ENCODE measurements at places on chromosomes 4 and X. TPM values are rescaled to one million over a fixed set of nuclear protein-coding genes. Genes with fewer than 3 reads are reported as not detected.
A peak's percentile ranks its signal among the peaks of the same experiment; 100 is the strongest.

Gene PRICKLE3
- 22.3 TPM for polyA plus RNA-seq

GRCh38 chr4:3256230-3257102 is 7.5 kb downstream of the MSANTD1 start:
- DNase-seq, result no peak

GRCh38 chr4:59612235-59612634 is 1587.9 kb upstream of the ADGRL3 start:
- peak; percentile 30 for DNase-seq

DNA sequence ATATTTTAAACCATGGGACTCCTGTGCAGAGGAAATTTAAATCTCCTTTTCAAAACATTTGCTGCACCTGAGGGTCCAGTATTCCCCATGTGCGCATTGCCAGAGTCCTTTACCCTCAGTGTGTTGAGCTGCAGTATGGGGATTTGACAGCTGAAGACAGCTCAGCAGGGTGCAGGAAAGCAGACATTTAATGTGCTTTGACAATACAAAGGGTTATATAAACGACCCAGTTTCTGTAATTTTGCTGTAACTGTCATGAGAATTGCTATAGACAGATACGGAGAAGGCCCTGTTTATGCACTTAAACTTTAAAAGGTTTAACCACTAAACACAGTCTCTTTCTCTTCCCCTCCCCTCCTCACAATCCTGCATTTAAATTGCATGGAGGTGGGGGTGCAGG is 393.4 kb downstream of the MID1IP1 start:
- no peak for DNase-seq

DNA sequence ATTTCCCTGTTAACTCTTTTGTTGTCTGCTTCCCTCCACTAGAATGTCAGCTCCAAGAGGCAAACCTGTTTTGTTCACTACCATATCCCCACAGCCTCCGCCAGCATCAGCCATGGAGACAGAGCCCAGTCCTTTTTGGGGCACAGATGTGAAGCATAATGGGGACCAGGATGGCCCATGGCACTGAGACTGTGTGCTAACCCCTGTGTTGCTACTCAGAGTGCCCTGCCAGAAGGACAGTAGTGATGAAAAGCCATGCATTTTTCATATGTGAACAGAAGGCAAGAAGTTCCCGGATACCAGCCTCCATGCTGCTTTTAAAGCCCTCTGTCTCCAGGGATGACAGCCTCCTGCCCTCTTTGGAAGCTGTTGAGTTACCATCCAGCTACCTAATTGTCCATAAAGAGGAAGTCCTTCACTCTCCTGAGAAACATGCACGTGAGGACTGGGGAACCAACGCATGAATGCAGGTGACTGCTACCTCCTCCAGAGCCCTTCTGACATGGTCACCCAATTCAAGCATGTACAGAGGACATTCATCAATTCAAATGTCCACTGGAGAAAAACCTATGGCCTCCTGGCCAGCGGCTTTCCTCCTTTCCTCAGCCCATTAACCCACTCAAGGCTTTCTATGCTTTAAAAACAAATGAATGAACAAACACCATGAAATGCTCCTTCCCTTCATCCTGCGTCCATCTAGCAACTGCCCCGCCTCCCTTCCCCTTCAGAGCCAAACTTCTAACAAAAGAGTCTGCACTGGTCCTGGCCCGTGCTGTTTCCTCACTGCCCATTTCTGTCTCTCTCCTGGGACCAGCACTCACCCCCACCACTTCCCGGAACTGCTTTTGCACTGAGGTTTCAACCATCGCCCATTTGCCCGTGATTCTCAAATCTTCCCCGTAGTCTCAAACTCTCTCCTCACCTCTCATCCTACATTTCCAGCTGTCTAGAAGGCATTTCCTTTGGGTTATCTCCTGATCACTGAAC is 18.0 kb downstream of the PNMA6F start:
- DNase-seq, result no peak

- DNase-seq, result no peak
Measured at GRCh38 chr4:150342945-150343344, 239.0 kb upstream of the MAB21L2 start.

DNA sequence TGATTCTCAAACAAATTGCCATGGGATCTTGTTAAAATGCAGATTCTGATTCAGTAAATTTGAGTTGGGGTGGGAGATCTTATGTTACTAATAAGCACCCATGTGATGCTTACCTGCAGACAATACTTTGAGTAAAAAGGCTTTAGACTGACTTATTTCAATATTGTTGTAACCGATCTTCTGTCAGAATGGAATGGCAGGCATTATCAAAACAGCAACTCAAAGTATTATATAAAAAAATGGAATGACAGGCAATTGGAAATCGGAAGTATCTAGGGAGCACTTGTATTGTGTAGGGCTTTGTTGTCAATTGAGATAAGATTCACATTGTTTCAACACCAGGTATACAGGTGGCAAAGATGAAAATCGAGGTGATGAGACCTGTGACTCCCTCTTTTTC is 67.5 kb downstream of the C4orf33 start:
- no peak for DNase-seq

DNA sequence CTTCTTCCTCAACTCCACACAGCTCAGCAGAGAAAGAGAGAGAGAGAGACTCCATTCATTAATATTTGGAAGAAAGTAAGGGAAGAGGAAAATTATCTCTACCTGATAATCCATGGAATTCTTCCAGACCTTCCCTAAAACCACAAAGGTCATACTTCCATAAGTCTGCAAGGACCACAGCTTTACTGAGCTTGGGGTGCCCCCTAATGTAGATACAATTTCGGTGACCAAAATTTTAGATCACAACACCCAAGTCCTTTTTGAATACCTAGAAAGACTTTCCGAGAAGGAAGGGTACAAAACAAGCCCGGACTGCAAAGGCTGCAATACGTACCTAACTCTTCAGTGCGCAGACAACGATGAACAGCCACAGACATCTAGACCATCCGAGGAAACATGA is 523.9 kb downstream of the GLUD2 start:
- DNase-seq, result no peak
